ENCODE measurements at places on chromosomes 12 and 14. TPM values are rescaled to one million over a fixed set of nuclear protein-coding genes. Genes with fewer than 3 reads are reported as not detected.

DNA sequence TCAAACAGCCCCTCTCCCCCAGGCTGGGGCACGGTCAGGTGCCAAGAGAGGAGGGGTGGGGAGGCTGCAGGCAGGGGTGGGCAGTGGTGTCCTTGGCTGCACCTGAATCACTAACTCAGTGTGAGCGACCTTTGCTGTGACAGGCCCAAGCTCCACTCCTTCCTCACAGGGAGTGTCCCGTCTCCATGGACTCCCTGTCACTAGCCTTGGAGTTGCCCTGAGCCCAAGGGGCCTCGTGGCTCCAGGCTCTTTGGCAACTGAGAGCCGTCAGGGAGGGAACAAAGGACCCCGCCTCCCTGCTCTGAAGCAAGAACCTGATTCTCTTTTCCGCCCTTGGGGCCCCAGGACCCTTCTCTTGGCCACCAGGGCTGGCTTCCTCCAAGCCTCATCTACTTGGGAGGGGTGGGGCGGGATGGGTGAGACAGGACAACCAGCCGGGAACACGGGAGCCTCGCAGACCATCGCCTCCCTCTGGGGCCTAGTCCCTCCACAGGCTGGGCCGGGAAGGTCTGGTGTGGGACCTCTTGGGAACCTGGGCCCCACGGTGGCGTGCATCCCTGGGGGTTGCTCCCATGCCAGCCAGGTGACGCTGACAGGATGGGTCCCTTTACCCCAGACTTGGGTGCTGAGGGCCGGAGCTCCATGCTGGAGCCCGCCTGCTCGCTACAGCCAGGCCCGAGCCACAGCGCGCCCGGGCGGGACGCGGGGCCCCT is 935 bp upstream of the ADSS1 start:
- DNase-seq: no peak

- no peak for DNase-seq
These were observed 147.7 kb upstream of the SYT10 start for GRCh38 chr12:33587354-33587753.

- no peak for DNase-seq
These were observed 124.1 kb upstream of the E2F7 start for GRCh38 chr12:77189458-77189857.

Gene SLC10A1
- total RNA-seq: not detected

DNA sequence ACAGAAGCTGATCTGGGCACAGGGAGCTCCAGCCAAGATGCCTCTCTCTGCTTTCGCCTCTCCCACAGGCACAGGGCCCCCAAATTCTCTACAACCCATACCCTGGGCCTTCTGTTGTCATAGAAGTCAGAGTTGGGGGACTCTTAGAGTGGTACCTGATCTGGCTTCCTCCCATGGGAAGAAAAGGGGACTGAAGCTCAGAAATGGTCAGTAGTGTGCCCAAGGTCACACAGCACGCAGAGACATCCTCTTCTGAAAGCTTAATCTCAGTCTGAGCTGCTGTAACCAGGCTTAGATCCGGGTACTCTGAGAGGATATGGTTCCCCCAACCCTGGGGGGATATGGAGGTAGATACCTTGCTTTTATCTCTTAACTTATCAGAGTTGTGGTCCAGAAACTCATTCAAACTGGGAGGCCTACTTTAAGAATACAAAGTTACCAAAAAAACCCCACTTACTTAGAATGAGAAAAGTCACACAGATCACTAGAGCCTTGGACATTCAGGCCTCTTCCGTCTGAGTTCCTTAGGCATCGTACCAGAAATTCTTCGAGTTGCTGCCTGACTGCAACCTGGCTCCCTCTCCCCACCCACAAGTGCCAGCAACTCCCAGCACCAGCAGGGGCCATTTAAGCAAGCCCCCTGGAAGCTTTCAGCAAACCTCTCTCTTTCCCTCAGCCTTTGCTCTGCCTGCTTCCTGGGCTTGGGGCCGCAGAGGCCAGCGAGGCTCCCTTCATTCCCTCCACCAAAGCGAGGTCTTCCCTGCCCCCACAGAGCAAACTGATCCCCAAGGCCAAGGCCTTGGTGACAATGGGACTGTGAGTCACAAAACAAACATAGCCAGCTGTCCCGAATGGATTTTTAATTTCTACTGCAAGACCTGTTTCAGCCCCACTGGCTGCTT is 13.9 kb downstream of the KRT7 start:
- no peak for DNase-seq

- no peak for DNase-seq
These were observed 731.2 kb downstream of the RERGL start for GRCh38 chr12:17358835-17359234.

- no peak for DNase-seq
These were observed 40.8 kb downstream of the CCNK start for GRCh38 chr14:99522025-99522401.

- DNase-seq: no peak
These were observed 166.6 kb upstream of the CCDC198 start for GRCh38 chr14:57660208-57660607.

- no peak for DNase-seq
These were observed 35.0 kb downstream of the CORO1C start for GRCh38 chr12:108696111-108696995.

DNA sequence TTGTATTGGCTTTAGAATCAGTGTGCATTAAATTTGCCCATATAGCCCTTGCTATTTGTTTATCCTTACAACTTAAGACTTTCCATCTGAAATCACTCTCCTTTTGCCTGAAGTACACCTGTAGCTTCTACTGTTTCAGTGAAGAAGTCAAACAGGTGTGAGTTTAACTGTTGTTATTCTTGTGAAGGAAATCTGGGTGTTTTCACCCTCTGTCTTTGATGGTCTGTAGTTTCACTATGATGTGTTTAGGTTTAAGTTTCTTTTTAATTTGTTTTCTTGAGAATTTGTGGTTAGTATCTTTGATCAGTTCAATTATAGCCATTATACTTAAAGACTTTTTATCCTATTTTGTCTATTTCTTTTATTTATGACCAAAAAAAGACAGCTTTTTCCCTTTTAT is 68.9 kb upstream of the BBS10 start:
- no peak for DNase-seq

GRCh38 chr14:20455355-20456300 is 602 bp downstream of the APEX1 start:
- DNase-seq: no peak

DNA sequence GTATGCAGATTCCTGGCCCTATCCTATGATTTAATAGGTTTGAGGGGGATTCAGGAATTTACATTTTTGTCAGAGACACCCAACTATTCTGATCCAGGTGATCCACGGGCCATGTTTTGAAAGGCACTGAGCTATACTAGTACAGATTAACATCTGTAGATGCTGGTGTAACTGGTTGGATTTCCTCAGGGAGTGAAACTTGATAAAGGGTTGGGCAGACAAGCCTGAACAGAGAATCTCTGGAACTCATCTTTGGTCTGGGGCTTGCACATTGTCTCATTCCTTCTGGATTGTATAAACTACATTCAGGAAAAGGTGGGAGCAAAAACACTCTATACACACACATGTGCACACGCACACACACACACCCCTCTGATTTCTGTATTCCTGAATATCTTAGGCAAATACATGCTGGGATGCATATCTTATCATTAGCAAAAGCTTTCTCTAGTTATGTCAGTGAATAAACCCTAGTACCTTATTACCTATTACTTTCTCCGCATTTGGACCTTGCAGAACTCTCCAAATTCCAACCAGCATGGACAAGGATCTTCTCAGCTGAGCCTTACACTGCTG is 104.6 kb downstream of the SLC38A1 start:
- DNase-seq: no peak

DNA sequence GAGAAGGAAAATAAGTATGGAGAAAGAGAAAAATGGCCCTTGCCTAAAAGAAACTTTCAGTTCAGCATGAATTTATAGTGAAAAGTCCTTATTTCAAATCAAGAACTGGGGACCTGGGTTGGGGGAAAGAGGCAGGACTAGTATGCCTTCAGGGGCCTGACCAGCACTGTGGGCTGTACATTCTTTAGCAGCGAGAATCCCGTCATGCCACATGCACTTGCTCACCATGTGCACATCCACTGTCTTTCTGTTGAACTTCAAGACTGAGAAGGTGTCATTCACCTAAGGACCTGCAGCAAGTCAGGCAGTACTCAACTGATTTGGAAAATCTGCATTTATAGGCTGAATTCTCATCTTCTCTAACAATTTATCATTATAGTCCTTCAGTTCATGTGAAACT is 50.2 kb downstream of the RAB35 start:
- no peak for DNase-seq

Gene TAS2R7
- total RNA-seq: not detected

Gene A2M
- 1.2 TPM for total RNA-seq

Gene FAM234B
- total RNA-seq: 6.8 TPM

Gene THAP2
- total RNA-seq: 5.0 TPM

- no peak for DNase-seq
These were observed 26.7 kb downstream of the DNM1L start for GRCh38 chr12:32705783-32706182.

DNA sequence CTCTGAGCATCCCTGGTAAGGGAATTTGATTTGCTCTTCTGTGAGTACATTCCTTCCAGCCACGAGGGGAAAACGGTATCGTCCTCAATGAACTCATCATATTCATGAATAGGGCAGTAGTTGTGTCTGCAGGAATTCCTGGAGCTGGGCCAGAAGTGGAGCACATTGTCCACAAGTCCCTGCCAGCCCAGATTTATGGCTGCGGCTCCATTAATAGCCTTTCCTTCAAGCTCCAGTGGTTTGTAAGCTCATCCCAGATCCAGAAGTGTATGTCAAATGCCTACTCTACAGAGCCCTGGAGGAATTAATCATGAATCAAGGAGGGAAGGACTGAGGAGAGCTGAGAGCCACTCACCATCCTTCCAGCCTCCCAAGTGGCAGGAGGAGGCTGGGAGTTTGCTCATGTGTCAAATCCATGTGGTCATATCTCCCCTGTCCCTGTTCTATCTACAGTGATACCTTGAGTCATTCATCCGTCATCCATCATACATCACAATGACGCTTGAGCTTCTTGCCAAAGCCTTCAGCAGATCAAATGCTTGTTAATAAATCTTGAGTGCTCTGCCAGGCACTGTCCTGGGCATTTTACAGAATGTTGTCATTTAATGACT is 65.5 kb downstream of the SVOP start:
- DNase-seq: no peak

Gene ZNF839
- total RNA-seq: 10.1 TPM

- no peak for DNase-seq
These were observed 210.4 kb downstream of the ETV6 start for GRCh38 chr12:11859705-11860425.

Data from osteocyte (in vitro differentiated cells).